ENCODE measurements at places on chromosomes 13 and 19.
A peak's percentile ranks its signal among the peaks of the same experiment; 100 is the strongest.

DNA sequence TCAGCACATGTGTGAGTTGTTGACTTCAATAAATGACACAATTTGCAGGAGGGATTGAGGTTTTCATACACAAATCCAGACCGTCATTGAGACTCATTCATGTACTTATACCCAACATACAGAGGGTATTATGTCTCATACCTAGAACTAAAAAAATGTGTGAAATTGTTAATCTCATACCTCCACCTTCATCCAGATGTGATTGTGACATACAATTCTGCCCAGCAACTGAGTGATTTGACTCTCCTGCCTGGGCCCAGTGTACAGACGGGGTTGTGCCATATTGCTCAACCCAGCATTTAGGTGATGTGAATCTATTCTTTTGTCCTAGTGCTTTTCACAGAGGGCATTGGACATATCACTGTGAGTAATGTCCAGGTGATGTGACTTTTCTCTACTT lies 12.6 kb upstream of the ZNF681 start:
- DNase-seq, result no peak

DNA sequence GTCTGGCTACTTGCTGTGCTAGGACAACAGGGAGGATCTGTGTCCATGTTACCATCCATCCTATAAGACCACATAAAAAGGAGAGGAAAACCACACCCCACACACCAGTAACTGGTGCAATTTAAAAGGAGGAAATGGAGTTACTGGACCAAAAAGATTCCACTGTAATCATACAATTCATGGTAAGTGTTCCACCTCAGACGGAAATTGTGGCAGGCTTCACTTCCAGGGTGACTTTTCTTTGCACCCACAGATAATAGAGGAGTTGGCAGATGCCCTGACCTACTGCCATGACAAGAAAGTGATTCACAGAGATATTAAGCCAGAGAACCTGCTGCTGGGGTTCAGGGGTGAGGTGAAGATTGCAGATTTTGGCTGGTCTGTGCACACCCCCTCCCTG lies 2.4 kb downstream of the AURKC start:
- no peak for DNase-seq

DNA sequence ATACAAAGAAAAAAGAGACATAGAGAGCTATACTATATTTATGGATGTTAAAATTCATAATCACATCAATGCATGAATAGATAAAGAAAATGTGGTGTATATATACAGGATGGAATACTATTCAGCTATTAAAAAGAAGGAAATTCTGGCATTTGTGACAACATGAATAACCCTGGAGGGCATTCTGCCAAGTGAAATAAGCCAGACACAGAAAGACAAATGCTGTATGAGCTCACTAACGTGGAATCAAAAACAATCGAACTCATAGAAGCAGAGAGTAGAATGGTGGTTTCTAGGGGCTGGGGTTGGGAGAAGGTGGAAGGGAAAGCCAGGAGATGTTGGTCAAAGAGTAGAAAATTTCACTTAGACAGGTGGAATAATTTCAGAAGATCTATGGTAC lies 24.0 kb downstream of the UTP14C start:
- peak; percentile 46 for DNase-seq

DNA sequence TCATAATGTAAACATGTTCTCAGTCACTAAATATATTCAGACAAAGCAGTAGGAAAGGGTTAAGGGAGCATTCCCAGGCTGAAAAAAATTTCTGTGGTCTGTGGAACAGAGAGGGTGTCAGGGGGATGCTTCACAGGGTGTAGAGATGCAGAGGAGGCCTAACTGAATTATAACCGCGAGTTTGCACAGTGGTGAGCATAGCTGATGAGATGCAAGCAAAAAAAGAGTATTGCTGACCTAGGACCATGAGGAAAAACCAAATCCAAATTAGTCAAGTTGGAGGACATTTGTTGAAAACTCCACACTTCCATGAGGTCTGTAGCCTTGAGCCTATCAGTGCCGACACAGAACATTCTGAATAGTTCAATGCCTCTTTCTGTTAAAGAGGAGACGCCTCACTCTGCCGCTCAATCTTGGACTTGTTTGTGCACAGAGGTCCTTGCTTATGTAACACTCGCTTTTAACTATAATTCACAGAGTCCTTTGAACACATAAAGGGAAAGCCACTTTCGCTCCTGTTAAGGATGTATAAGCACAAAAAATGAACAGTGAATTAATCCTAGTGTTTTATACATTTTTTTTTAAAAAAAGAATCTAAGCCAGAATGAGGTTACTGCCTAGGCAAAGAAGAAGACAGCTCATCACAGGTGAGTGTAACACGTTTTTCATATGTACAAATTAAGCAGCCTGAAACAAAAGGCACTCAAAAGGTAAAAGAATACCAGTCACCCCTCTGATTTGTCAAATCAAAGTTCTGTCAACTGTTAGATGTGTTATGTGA lies 25.8 kb upstream of the INTS6 start:
- DNase-seq, result no peak

DNA sequence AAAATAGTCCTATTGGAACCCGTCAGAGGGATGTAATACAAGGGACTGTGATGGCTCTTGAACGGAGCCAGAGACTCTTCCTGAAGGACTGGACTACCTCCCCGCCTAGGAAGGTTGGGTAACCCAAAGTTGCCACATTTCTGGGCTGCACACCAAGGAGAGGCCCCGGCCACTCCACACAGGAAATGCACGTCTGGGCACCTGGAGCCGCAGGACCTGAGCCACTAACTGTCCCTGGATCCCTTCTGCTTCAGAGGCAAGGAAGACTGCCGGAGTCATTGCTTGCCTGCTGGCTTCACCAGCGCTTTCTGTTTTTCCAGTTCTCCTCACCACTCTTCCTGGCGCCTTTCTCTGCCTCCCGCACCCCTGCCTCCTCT lies 1.2 kb upstream of the FLT1 start:
- peak; percentile 33 for DNase-seq

DNA sequence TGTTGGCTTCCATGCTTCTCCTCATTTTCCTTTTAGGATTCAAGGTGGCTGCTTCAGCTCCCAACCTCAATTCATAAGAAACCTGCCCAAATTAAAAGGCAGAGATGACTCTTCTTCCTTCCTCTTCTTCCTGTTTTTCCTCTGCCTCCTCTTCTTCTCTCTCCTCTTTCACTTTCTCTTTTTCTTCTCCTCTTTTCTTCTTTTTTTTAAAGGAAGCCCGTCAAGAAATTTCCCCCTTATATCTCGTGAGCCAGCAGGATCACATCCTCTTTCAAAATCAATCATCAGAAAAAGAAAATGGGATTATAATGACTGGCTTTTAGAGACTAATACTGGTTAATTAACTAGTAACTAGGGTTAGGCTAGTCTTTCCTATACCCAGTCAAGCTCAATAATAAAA lies 220.3 kb downstream of the NBEA start:
- no peak for DNase-seq

DNA sequence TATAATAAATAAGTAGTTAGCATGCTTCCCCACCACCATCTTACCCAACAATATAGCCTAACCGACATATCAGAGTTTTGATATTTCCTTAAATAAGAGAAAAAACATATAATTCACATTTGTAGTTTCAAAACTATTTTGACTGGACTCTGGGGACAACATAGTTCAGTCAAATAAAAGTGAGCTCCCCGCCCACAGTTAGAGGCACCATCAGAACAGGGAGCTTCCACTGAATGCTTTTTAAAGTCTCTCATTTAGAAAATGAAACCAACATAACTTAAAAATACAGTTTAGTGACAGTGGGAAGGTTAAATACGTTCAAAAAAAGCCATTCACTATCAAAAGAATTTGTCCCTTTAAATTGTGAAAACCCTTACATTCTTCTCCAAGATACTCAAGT lies 92.8 kb downstream of the EPSTI1 start:
- no peak for DNase-seq
